Natural killer cell treated with Interleukin-12 subunit alpha and Interleukin-12 subunit beta and Interleukin-15 and Interleukin-18, amount 100 ng/mL, for 72 hours (primary cell): ENCODE measurements at places on chromosomes 2 and 18. TPM values are rescaled to one million over a fixed set of nuclear protein-coding genes. Genes with fewer than 3 reads are reported as not detected.

DNA sequence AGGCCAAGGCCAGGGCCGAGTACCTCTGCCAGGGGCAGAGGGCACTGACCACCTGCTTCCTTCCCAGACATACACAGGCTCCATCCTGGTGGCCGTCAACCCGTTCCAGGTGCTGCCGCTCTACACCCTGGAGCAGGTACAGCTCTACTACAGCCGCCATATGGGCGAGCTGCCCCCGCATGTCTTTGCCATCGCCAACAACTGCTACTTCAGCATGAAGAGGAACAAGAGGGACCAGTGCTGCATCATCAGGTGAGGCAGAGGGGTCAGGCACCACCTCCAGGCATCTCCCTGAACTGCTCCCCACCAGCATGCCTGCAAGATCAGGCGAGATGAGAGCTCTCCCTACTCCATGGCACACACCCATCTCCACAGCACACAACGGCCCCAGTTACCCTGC lies 31.1 kb downstream of the MYO7B start:
- no peak for DNase-seq

- DNase-seq: no peak
These were observed 79.1 kb downstream of the FAM168B start for GRCh38 chr2:131014141-131014540.

GRCh38 chr2:185738679-185739472 lies at the start of gene FSIP2:
TSS of gene FSIP2 (plus strand) at chr2:185738804. CDS start at chr2:185738895, 91 bp downstream.
- peak; percentile 64 for DNase-seq

DNA sequence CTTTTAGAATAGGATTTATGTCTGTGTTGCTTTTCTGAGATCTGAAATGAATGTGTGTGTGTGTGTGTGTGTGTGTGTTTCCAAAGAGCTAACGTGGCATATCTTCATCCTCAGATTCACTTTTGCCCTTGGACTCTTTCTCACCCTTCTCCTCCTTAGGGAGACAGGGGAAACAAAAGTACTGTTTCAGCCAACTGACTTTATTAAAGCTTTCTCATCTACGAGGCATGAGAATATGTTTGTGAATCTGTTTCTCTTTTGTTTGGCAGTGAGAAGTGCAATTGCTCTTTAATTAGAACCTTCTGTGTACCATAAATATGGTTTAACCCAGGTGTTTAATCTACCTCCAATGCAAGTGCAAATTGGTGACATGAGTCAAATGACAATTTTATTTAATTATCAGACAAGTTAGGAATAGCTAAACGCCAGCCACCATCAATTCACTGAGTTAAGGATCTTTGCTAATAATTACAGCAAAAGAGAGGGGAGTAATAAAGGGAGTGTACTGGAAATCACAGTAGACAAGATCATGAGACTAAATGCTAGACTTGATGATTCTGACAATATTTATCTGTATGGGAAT lies 186.4 kb upstream of the COL3A1 start:
- no peak for DNase-seq

- no peak for DNase-seq
These were observed 33.0 kb upstream of the PPP1R1C start for GRCh38 chr2:181952404-181953226.

GRCh38 chr2:65436169-65436823 lies 3.9 kb upstream of the SPRED2 start:
- peak; percentile 95 for DNase-seq

DNA sequence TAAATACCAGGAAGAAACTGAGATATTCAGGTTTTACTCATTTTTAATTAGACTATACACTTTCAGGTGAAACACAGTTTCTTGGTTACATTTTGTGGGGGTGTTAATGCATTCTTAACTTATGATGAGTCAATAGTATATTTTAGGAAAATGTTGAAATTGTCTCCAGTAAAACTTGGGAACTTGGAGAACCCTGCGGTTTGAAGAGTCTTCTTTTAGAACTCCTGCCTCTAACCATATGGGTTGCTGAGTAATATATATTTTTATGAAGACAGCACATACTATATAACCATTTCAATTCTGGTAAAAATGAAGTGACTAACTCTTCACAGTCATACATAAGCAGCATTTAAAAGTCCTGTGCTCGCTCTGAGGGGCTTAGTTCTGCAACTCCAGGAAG lies 308.2 kb upstream of the LRATD1 start:
- no peak for DNase-seq

DNA sequence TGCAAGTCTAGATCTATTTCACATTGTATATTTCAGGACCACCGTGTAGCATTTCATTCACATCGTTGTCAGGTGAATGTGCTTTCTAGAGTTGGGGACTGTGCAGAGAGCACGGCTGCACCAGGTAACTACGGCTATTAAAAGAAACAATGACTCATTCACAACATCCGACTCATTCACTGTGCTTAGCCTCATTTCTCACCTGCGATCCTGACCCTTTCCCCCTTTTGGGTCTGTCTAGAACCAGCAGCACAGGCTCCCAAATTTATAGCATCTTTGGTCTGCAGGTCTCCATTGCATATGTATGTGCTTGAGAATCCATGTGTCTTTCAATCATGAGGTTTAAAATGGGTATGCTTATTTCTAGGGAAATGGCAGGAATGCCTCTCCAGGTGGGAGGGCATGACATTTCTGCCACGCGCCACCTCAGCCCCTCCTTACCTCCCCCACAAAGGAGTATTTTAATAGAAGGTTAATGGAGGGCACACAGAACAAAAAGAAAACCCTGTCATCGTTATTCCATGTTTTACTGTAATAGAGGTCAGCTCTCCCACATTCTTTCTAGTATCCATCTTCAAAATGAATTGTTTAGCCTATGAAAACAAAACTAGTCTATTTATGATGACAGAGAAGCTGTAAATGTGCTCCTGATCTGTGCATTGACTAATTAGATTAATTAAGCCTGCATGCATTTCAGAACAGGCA lies 246.7 kb upstream of the EPHA4 start:
- no peak for DNase-seq

Gene KCNJ3
- not detected for total RNA-seq

DNA sequence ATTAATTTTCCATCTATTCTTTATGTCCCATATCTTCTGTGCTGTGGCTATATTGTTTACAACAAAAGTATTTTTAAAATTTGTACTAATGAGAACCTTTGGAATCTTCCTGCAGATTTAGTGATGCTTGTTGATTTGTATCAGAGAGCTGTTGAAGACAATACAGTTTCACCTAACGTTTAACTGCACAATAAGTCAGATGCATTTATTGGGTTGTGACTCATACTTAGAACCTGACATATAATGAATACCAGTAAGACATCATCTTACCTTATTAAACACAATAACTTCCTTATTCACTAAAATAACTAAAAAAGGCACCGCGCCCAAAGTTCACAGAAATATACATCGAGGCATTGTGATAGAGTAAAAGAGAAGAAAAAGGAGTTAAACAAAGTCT lies 43.8 kb upstream of the IL1R1 start:
- DNase-seq: no peak

GRCh38 chr18:66495844-66496243 lies 108.0 kb downstream of the CDH19 start:
- DNase-seq: no peak
